ENCODE measurements at places on chromosomes 13 and 19. TPM values are rescaled to one million over a fixed set of nuclear protein-coding genes. Genes with fewer than 3 reads are reported as not detected.

The VSIG10L gene
- 1.2 TPM for total RNA-seq

The ZNF534 gene
- not detected for total RNA-seq

The OR10H5 gene
- total RNA-seq: not detected

The GFY gene
- not detected for total RNA-seq

The COMP gene
- total RNA-seq: not detected
